ENCODE measurements at places on chromosomes 4 and X.

DNA sequence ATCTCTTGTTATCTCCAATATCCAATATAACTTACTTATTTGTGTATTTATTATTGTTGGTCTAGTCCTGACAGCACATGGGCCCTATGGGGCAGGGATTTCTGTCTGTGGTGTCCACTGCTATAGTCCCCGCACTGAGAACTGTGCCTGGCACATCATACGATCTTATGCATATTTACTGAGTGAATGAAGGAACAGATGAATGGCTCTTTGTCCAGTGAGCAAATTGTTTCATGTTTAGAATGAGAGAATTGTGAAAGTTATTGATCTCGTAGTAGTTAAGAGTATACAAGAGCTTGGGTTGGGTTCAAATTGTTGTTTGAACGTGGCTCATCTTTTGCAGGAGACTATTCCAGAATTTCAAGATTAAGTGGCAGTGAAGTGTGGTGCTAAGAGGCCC is 96.1 kb upstream of the SLC34A2 start:
- DNase-seq = no peak

- no peak for DNase-seq
These were observed 5.8 kb upstream of the ATP1B4 start for GRCh38 chrX:120356084-120356483.

DNA sequence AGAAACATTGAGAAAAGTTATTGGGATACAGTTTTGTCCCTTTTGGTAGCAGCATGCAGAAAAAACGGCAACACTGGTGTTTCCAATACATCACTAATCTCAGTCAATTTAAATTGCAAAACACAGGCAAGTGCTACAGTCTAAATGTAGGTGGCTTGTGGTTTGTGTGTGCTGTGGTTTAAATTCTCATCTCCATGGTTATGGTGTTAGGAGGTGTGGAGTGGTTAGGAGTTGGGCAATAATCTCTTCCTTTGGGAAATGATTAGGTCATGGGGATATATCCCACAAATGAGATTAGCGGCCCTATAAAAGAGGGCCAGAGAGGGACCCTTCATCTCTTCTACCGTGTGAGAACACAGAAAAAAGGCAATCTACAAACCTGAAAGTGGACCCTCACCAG is 1344.3 kb downstream of the ADGRL3 start:
- DNase-seq = peak; percentile 2

GRCh38 chr4:148866666-148867065 is 424.5 kb upstream of the NR3C2 start:
- no peak for DNase-seq

DNA sequence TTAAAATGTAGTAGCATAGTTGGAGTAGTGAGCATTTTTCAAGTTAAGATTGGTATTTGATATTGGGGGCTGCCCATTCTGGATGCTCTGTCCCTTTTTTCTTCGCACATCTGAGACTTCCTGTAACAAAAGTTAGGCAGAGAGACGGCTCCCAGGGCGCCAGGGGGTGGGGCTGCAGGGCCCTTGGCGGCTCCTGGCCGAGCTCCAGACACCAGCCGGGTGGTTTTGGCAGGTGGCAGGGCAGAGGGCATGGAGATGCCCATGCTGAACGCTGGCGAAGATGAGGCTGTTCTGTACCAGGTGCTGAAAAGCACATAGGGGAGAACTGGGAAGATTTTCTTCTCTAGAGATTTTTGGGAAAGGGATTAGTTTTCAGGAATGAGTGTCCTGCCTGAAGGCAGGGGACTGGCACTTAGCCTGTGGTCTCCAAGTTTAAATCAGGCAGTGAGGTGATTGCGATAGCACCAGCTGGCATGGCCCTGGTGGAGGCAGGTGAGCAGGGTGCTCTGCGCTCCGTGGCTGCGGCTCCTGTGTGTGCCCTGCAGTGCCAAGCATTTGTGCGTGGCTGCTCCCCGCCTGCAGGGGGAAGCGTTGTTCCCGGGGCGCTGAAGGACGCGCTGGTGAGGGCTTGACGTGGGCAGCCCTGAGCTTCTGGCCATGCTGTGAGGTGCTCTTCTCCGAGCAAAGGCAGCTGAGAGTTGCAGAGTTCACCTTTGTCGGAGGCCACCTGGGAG is 23.6 kb upstream of the HGFAC start:
- no peak for DNase-seq

DNA sequence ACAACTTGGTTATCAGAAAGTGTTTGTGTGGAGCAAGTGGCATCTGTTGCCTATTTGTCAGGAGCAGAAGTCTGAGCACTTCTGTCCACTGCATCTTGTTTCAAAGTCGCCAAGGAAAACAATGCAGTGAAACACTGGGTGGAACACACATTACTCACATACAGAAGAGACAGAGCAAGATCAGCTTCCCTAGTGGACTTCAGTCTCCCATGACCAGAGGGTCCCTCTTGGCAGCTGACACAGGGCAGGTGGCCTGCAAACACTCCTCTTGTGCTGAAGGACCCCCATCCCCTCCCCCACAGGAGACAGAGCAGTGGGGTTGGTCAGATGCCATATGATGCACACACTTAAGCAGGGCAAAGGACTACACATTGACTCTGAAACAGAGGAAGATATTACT is 3.6 kb upstream of the BBS12 start:
- DNase-seq = peak; percentile 66

DNA sequence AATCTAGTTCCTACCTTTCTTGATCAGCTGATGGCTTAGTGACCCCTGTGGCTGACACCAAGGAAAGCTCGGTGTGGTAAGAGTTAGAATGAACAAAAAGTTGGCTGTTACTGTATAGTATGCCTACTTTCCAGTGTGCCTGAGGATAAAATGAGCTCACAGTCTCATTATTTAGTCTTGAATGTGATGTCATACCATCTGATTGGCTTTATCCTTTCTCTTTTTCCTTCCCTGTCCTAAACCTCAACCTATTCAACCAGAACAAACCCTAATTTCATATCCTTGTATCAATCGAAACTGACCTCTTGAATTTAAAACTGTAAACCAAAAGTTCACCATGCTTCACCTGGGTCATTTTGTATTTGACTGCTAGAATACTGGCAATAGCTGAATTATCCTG is 156.4 kb downstream of the PPARGC1A start:
- DNase-seq = no peak

- DNase-seq = no peak
These were observed 85.2 kb downstream of the SLC16A2 start for GRCh38 chrX:74506317-74507115.

DNA sequence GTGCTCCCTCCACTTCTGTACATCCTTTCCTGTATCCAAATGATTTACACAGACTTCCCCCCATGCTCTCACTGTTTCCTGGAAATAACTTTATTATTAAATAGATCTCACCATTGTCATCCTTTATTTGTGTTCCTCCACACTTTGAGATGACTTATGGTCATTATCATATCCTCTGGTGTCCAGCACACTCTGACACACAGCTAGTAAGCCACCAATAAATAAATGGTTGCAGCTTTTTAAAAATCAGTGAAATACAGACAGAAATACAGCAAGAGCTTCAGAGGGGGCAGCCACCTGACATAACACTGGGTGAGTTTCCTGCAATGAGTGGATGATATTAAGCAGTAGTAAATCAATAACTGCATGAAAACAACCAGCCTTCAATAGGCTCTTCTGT is 2036.4 kb upstream of the AGA start:
- DNase-seq = no peak

Measured in fibroblast of mammary gland (primary cell).